Activated CD4-positive, CD25-positive, alpha-beta regulatory T cell treated with anti-CD3 and anti-CD28 coated beads, Interleukin-2, amount 50 U/mL, for 24 hours (primary cell): ENCODE measurements at places on chromosomes 2 and 18.
A peak's percentile ranks its signal among the peaks of the same experiment; 100 is the strongest.

DNA sequence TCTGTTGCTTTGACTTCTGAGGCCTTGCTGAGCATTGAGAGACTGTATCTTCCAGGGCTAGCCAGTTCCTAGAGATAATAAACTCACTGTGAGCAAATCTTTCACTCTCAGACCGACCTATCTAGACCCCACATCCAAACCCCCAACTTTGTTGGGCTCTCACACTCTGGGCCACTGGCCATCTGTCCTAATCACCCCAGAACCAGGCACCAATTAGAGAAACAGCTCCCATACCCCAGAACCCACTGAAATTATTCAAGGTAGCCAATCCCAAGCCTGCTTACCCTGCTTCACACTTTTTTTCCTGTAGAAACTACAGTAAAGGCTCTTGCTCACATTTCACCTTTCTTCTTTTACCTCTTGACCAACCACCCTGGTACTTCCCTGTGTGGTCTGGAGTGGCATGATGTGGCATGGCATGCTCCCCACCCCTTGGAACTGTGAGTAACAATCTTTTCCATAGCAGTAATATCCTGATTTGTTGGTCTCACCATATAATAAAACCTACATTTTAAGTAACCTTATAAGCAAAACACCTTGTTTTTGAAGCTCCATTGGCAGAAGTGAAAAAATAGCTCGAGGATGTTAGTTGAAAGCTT lies 55.2 kb downstream of the ANKRD12 start:
- no peak for ATAC-seq

DNA sequence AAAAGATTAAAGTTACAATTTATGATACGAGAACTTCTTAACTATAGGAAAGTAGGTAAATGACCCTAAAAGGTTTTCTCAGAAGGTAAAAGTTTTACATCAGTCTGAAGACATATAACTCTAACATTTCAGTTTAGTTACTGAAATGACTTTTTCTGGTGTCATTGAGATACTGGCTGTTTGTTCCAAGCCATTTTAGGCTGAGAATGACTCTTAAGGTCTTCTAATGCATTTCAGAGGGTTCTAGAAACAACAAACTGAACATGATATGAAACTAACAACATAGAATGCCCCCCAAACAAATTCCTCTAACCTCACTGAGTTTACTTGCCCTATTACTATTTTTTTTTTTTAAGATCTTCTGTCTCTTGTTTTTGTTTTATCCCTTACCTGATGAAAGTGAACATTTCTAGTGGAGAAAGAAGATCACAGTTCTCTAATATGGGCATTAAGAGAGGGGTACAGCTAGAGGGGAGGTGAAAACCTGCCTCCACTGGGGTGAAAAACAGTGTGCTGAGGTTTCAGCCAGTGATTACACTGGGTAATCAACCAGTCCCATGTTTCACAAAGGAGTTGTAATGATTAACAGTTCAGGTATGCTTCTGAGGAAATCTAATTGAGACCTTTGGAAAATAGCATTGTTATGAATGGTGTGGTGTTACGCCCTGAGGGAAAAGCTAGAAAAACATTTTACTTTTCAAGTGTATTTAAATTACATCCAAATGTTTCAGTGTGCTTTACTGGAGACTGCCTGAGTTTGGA lies 11.2 kb downstream of the NABP1 start:
- peak; percentile 30 for ATAC-seq

DNA sequence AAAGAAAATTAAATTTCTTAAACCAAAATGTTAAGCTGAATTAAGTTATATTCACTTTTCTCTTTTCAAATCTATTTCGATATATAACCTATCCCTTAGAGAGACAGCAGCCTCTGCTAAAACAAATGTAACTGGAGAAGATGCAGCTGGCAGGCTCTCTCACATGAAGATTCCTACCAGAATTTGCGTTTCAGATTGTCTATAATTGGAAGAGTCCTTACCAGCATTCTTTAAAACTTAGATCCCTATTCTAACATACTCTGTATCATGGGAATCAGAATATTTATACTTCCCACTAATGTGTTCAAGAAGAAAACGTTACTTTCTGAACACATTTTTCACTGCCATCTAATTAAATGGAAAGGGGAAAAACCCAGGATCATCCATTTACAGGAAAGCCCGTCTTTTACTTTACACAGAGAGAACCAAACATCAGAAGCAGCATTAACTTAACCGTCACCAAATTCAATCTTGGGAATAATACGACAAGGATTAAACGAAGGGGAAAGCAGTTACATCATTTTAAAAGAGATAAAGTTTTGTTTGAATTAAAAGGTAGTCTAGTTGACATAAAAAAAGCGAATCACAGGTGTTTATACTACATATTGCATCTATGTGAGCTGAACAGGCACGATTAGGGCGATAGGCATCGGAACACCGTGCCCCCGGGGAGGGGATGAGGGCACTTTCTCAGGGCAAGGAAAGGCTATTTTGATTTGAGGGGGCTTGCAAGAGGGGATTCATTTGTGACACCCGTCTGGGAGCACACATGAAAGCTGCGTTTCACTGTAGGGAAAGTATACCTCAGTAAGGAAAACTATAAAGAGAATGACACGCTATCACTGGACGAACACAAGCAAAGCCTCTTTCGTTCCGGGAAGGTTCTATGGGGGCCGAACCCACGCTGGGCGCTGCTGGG lies 1.3 kb downstream of the PTPN2 start:
- no peak for ATAC-seq

DNA sequence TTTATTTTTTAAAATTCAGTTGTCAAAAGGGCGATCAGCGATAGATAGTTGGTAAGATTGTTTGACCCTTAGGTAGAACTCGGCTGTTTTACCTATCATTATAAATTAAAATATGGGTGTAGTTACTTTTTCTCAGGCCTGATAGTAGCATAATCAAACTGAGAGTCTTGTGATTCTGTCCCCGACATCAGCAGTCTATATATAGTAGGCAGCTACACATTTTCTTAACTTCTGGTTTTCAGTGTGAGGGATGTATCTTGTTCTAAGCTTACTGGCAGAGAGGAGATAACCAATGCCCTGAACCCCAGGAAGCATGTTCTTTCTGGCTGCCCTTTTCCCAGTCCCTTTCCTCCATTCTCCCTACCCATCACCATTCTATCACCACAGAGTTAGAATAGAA lies 56.6 kb downstream of the XRCC5 start:
- ATAC-seq, result no peak

DNA sequence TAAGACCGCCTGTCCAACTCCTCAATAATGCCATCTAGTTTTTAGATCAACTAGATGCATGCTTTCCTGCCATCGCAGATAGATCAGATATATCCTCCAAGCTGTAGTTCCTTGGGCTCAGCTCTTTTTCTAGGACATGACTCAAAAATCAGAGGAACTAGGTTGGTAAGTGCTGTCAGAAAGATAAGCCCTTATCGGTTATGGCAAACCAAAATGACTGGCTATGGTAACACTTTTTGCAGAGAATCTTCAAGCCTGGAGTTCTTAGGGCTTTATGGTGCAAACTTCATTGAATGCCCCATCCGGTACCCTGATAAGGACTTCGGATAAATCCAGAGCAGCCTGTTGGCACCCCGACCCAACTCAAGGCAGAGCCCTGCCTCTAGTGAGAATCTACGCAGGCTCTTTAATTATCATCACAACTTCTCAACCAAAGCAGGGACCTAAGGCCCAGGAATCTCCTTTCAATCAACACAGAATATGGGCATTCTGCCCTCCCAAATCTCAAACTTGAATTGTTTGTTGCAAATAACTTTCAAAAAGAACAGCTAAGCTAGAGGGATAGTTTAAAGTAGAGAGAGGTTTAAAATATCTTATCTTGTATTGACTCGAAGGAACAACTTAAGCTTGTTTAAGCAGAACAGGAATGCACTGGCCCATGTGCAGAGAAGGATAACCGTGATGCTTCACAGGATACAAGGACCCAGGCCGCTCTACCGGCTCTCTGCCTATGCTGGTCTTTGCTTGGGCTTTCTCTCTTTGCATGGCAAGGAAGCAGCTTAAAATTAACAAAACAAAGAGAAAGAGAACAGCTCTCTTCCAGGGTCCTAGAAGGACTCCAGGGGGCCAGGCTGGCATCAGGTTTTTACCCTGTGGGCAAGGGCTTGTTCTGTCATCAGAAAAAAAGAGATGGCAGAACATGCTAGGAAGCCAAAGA lies 3.4 kb upstream of the CYP1B1 start:
- ATAC-seq, result no peak

GRCh38 chr2:236464140-236464539 lies 105.5 kb upstream of the ACKR3 start:
- ATAC-seq, result no peak

- ATAC-seq, result no peak
These were observed 41.8 kb upstream of the ATG16L1 start for GRCh38 chr2:233209533-233210171.

DNA sequence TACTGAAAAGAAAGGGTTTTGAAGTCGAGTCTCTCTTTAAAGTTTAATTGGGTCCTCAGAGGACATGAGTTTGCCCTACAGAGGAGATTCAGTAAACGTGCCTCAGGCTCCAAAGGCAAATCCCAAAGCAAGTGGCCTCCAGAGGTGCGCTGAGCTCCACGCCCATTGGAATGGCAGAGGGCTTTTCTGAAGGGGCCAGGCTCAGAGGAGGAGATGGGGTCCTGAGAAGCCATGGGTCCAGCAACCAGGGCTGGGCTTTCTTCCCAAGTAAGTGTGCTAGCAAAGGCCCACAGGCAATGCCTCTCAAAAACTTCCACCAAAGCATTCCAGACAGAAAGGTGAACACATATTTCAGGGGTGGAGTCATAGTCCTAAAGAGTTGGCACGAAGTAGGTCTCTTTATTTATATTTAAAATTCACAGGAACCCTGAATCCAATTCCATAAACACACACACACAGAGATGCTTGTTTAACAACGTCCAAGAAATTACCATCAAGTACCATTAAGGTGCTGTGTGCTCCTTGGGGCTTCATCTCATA lies 93.0 kb upstream of the SH3BP4 start:
- no peak for ATAC-seq

DNA sequence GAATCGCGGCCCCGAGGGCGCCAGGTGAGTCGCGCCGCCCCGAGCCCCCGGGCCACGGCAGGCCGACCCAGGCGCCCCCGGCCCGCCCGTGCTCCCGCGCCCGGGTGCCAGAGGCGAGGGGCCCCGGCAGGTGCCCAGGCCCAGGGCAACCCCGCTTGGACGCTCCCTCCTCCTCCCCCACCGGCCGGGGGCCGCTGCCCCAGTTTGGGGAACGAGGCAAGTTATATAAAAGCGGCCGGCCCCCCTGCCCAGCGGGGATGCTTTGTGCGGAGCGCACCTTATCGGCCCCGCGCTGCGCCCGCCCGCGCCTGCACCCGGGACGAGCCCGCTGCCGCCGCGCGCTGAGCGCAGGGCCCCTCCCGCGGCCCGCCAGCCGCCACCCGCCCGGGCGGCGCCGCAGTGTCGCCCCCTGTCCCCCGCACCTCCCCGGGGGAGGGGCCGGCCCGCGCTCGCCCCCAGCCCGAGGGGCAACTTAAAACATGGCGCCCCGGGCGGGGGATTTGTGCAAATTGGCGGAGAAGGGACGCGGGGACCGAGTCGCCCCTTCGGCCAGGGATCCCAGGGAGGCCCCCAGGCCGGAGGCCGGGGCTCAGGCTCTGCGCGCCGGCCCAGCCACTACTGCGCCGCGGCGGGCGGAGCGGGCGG lies 639 bp downstream of the EPB41L3 start:
- no peak for ATAC-seq
